Suppressor macrophage treated with lipopolysaccharide for 4 hours (primary cell): ENCODE measurements at places on chromosomes 16 and 17.
A peak's percentile ranks its signal among the peaks of the same experiment; 100 is the strongest.

- DNase-seq: no peak
Observed at GRCh38 chr17:65092262-65092661, 35.7 kb upstream of the GNA13 start.

GRCh38 chr16:4293822-4294457 is 21.1 kb upstream of the TFAP4 start:
- no peak for DNase-seq

DNA sequence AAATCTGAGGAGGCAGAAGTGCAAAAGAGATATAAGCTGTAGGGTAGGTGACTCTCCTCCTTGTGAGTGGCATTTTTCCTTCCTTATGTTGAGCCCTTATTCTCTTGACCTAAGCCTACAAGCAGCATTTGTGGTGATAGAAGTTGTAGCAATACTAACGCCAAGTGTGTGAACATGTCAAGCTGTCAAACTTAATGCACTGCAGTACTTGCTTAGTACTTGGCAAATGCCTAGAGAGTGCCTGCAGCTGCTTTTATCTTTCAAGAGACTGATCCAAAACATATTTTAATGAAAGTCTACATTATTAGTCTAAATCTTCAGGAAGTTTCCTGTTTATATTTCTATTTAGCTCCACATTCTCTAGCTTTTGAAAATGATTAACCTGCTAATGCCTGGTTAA is 83.2 kb downstream of the CNTNAP4 start:
- DNase-seq: no peak

- DNase-seq: no peak
Observed at GRCh38 chr17:67390006-67390645, 13.0 kb downstream of the PITPNC1 start.

- DNase-seq: no peak
Observed at GRCh38 chr17:74272731-74273201, 1.3 kb upstream of the DNAI2 start.

DNA sequence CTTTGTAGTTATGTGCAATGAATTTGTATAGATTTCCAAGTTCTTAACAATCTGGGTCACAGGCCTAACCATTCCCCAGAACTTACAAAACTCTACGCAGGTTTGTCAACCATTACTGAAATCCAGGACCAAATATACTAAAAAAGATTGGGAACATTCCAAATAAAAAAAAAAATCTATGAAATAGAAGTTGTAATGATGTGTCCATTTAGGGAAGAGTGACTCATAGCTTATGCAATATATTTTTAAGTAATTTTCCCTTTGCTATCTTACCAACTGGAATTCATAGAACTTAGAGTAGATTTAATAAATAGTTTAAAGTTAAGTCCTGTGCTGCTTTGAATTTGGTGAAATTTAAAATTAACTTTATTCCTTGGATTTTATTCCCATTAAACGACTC is 393.2 kb downstream of the PMP22 start:
- DNase-seq: peak; percentile 22

- DNase-seq: no peak
Observed at GRCh38 chr16:10610499-10611184, 30.2 kb upstream of the EMP2 start.

DNA sequence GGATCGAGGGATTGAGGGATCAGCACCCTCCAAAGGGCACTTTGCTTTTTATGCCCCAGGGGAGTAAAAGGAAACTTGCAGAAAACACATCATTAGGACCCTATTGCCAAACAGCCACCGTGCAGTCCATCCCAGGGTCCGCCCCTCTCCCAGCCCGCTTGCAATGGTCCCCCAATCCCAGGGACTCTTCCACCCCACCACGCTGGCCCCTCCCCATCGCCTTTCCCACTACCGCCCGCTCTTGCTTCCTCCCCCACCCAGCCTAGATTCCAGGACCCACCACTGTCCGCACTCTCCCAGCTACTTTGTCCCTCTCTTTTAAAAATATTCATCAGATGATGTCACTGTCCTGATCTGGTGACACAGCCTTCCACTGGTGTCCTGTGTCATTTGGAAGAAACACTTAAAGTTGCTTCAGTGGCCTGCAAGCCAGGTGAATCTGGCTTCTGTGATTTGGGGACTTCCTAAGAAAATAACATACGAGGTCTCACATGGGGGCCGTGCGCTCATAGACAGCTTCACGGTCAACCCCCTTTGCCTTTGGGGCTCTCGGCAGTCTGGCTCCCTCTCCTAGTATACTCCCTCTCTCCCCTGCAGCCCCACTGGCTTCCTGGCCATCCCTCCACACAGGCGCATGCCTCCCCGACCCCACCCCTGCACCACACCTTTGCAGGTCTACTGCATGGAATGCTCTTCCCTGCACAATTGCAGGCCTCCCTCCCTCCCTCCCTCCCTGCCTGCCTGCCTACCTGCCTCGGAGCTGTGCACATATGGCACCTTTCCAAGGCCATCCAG is 127.9 kb downstream of the RBFOX3 start:
- DNase-seq: no peak

DNA sequence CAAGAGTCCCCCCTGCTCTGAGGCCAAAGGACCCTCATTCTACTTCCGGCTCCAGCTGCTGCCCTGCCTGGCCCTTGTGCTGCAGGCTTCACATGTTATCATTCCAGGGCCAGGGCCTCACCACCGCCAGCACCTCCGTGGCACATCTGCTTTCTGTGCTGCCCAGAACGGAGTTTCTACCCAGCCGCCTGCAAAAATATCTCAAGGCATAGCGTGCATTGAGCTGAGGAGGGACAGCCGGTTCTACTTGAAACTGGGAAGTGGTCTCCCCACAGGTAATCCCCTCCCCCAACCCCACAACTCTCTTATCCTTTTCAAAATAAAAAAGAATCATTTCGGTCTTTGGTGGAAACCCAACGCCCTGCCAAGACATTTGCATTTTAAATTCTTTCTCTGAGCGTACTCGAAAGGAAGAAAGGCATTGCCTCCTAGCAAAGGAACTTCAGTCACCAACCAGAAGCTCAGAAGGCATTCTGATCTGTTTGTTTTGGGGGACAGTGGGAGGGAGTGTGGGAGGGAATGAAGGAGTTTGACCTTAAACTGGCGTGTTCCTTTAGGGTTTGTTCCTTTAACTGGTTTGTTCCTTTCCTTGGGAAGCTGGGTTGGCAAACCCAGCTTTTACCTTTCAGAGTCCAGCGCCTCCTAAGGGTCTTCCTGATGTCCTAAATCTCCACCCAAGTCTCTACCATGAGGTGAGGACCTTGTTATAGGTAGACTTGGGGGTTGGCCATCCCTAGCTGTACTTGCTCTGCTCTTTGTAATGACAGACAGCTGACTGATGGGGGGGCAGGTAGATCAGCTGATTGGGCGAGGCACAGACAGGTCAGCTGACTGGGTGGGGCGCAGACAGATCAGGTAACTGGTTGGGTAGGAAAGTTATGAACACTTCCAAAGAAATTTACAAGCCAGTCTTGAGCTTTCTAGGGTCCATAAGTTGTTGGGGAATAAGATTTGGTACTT is 33.4 kb upstream of the PIK3R6 start:
- DNase-seq: no peak

DNA sequence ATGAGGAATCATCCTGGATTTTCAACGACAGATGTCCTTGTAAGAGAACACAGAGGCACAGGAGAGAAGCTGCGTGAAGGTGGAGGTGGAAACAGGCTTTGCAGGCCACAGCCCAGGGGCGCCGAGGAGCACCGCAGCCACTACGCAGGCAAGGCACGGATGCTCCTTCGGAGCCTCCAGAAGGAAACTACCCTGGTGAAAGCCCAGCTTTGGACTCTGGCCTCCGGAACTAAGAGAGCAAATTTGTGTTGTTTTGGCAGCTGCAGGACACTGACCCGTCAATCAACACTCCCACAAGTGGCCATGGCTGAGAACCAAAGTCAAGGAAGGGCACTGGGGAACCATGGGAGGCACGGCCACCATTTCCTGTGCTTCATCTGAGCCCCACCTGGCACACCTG is 3.4 kb downstream of the ARL16 start:
- DNase-seq: no peak

- no peak for DNase-seq
Observed at GRCh38 chr17:83065660-83066542, 13.5 kb upstream of the METRNL start.

DNA sequence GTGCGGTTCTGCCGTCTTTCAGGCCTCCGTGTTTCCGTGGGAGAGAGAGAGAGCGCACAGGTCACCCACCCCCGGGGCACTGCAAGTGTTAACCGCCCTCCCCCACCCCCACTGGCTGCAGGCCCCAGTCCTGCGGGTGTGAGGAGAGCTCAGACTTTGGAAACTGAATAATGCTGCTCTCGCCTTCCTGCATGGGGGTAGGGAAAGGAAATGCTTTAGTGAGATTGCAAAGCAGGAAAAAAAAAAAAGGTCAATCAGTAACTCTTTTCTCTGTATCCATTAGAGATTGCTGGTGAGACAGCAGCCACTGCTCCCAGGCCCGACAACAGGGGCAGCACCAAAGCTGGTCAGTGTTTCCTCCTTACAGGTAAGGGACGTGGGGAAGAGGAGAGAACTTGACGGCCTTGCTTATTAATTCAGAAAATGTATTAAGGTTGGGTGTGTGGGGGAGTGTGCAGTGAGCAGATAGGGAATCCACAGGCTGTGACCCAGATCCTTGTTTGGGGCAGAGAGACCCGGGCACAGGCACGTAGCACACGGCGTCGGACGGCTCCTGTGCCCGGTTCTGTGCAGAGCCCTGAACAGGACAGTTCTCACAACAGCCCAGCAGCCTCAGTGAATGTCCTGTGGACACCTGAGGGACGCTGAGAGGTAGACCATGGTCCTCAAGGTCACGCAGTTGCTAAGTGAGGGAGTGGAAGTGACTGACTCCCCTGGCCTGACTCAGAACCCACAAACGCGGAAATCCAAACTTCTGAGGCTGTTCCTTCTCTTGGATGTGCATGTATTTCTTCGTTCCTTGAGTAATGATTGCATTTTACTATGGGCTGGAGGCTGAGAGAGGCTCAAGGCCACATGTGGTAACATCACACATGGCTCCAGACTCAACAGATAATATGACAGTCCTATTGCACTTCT is 156.5 kb downstream of the FOXL1 start:
- DNase-seq: no peak

DNA sequence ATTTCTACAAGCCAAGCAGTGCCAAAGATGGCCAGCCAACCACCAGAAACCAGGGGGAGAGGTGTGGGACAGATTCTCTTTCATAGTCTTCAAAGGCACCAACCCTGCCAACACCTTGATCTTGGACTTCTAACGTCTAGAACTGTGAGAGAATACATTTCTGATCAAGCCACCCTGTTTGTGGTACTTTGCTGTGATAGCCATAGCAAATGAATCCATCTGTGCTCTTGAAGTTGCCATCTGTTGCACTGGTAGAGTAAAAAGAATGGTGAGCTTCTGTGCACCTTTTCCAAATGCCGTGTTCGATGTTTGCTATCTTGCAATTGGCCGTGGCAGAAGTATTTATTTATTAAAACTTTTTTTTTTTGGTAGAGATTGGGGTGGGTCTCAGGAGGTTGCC is 16.7 kb upstream of the ADGRG1 start:
- DNase-seq: no peak

DNA sequence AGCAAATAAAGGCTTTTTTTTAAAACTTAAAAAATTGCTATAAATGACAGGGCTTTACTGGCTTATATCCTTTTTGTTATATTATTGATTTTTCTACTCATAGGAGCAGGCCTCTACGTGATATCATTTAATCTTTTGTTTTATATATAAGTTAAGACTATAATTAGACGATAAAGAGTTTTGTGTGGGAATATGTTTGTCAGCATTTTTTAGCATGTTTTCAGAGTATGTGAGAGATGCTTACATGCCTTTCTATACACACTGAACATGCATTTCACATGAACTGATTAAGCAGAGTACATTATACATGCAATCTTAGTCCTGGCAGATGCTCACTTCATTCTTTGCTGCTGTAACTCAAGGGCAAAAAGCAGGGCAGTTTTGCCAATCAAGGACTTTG is 7.7 kb upstream of the KRT222 start:
- no peak for DNase-seq

DNA sequence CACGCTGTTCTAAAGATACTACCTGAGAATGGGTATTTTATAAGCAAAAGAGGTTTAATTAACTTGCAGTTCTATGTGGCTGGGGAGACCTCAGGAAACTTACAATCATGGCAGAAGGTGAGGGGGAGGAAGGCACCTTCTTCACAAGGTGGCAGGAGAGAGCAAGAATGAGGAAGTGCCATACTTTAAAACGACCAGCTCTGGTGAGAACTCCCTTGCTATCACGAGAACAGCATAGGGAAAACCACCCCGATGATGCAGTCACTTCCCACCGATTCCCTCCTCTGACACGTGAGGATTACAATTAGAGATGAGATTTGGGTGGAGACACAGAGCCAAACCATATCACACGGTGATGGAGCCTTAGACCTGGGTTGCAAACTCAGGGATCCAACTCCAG is 317.5 kb upstream of the EEF2KMT start:
- DNase-seq: no peak

DNA sequence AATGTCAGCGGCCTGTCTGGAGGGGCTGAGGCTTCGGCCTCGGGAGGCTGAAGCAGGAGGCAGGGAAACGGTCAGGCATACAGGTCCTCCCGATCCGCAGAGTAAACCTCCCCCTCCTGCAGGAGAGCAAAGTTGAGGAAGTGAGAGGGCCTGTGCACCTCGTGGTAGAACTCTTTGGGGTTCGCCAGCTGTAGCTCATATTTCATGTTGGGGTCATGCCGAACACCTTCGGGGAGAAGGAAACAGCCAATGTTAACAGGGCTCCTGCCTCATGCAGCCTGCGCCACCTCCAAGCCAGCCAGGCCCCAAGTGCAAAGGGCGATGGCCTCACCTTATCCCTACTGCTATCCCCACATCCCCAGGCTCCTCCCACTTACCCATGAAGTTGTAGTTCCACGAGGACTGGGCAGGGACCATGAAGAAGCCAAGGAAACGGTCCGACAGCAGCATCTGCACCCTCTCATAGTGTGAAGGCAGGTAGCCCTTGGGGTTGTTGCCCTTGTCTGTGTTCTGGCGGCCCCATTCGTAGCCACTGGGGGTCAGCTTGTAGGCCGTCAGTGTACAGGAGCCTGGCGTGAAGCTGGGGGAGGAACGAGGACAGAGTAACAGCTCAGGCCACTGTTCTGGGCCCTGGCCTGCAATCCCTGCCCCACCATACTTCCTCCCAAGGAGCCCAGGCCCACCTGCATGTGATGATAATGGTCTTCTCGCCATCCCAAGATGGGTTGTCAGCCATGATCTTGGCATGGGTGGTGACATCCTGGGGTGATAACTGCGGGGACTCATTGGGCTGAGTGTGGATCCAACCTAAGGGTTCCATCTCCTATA is 1.3 kb upstream of the RILP start:
- no peak for DNase-seq

GRCh38 chr17:55668312-55668920 is 54.2 kb downstream of the TMEM100 start:
- DNase-seq: no peak
